ENCODE measurements at places on chromosomes 6 and 20. TPM values are rescaled to one million over a fixed set of nuclear protein-coding genes. Genes with fewer than 3 reads are reported as not detected.
A peak's percentile ranks its signal among the peaks of the same experiment; 100 is the strongest.

The KCNB1 gene
- 21.0 TPM for total RNA-seq

DNA sequence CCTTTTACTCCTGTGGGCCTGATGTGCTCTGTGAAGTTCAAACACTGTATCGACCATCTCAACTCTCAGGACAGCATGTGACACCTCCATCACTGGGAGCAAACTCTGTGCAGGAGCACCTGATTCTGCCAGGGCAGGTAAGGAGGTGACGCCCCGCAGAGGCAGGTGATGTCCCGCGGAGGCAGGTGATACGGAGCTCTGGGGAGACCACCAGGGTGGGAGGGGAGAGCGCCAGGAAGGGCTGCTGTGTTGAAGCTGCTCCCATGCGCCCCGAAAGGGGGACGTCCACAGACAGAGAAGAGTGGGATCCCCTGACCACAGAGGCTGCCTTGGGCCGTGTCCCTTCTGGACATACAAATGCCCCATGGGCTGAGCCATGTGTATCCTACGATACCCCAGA, 58.3 kb downstream of the DACT2 start:
- peak overlapping the region; percentile 94 for H3K27ac ChIP-seq
- DNase-seq = peak; percentile 27
- H3K4me1 ChIP-seq = peaks cover 13% of the 10 kb centered on the region

The PHACTR1 gene
- total RNA-seq = 17.4 TPM

DNA sequence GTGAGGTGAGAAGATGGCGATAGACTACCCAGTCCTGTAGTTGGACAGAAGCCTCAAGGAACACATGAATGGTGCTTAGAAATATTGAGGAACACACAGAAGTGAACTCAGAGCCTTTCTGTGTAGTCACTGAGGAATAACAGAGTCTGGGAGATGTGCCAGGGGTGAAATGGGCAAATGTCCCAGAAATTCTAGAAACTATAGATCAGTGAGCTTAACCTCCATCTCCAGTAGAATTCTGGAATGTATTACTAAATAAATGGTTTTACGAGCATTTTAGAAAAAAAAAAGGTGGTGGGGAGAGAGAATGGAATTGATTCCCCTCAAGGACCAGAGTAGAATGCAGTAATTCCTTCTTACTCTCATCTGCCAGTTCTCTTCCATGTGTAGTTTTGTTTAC, 380.0 kb downstream of the LMBRD1 start:
- no peak overlapping the region for H3K4me3 ChIP-seq
- H3K4me1 ChIP-seq = peaks cover 3% of the 10 kb centered on the region
- DNase-seq = no peak
- no peak overlapping the region for H3K27ac ChIP-seq

The ECHDC1 gene
- 62.5 TPM for total RNA-seq

DNA sequence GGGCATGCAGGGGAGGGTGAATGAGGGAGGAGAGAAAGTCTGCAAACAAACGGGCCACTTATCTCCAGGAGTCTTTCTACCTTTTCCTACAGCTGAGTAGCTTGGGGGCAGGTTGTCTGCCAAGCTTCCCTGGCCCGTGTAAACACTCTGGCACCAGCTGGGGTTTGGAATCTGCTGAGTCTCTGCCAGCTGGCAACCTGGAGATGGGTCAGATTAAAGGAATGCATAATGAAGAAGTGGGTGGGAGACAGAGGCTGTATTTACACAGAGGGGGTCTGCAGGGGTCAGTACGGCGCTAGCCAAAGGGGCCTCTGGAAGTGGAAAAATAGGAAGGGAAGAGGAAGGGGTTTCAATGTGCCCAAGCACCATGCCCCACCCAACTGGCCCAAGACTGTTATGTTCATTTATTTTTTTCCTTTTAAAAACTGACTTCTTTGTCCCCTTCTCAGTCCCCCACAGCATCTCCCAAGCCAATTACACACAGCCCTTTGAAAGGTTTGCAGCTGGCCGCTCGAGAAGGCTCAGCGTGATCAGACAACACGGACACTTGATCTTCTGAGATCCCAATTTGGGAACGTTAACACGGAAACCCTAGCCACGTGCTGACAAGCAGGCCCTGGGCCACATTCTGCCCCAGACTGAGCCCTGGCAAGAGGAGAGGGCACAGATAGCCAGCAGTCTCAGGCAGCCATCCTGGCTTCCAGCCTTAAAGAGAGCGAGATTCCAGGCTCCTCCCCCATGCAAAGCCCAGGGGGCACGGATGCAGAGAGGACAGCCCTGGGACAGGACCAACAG, 25.2 kb downstream of the TRAM2 start:
- DNase-seq = peak; percentile 83
- peak overlapping the region; percentile 58 for H3K27ac ChIP-seq
- peak overlapping the region; percentile 16 for H3K4me3 ChIP-seq
- H3K27me3 ChIP-seq = no peaks in the 10 kb centered on the region
- no peaks in the 10 kb centered on the region for H3K36me3 ChIP-seq

The CHD6 gene
- total RNA-seq = 84.6 TPM

The SUMO4 gene
- total RNA-seq = not detected

The LAMA2 gene
- 95.1 TPM for total RNA-seq

- H3K4me3 ChIP-seq = no peak overlapping the region
- no peaks in the 10 kb centered on the region for H3K27me3 ChIP-seq
- H3K36me3 ChIP-seq = no peaks in the 10 kb centered on the region
- no peaks in the 10 kb centered on the region for H3K4me1 ChIP-seq
These were observed 28.6 kb downstream of the SLC52A3 start for GRCh38 chr20:739736-740135.

GRCh38 chr6:56370561-56371211, 123.3 kb upstream of the COL21A1 start:
- H3K4me1 ChIP-seq = peaks cover 26% of the 10 kb centered on the region
- no peaks in the 10 kb centered on the region for H3K36me3 ChIP-seq
- no peak overlapping the region for H3K4me3 ChIP-seq
- H3K27me3 ChIP-seq = no peaks in the 10 kb centered on the region
- peak overlapping the region; percentile 84 for H3K27ac ChIP-seq
- no peak for DNase-seq

- no peaks in the 10 kb centered on the region for H3K36me3 ChIP-seq
- H3K4me1 ChIP-seq = no peaks in the 10 kb centered on the region
- H3K27me3 ChIP-seq = no peaks in the 10 kb centered on the region
- no peak overlapping the region for H3K4me3 ChIP-seq
- H3K27ac ChIP-seq = peak overlapping the region; percentile 12
These were observed 392.0 kb upstream of the SASH1 start for GRCh38 chr6:147950623-147950987.

GRCh38 chr6:20366082-20366830, 35.4 kb upstream of the E2F3 start:
- H3K27me3 ChIP-seq = no peaks in the 10 kb centered on the region
- DNase-seq = peak; percentile 23
- H3K27ac ChIP-seq = no peak overlapping the region
- no peak overlapping the region for H3K4me3 ChIP-seq
- H3K36me3 ChIP-seq = no peaks in the 10 kb centered on the region

The SNRNP48 gene
- 29.9 TPM for total RNA-seq

DNA sequence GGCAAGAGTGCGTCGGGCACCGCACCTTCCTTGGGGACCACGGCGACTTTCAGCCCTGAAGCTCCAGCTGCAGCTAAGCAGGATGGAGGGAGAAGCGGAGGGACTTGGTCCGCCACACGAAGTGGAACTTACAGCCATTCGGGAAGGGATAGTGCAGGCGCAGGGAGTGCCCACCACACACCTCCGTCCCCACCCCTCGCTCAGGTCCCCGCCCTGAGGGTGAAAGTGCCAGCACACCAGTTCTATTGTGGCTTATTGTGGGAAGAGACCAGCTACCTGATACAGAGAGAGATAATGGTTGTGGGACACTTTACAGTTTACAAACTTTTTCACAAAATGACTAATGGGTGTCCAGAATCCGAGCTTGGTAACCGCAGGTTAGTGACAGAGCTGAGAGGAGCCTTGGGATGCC, 76.1 kb downstream of the IRF4 start:
- no peak overlapping the region for H3K27ac ChIP-seq
- H3K4me3 ChIP-seq = no peak overlapping the region
- no peaks in the 10 kb centered on the region for H3K4me1 ChIP-seq
- H3K27me3 ChIP-seq = peaks cover 8% of the 10 kb centered on the region

The APCDD1L gene
- not detected for total RNA-seq

- H3K27me3 ChIP-seq = no peaks in the 10 kb centered on the region
- no peaks in the 10 kb centered on the region for H3K4me1 ChIP-seq
- DNase-seq = no peak
- no peak overlapping the region for H3K4me3 ChIP-seq
- H3K27ac ChIP-seq = no peak overlapping the region
- H3K36me3 ChIP-seq = no peaks in the 10 kb centered on the region
These were observed 59.8 kb downstream of the LAMP5 start for GRCh38 chr20:9574181-9574580.

DNA sequence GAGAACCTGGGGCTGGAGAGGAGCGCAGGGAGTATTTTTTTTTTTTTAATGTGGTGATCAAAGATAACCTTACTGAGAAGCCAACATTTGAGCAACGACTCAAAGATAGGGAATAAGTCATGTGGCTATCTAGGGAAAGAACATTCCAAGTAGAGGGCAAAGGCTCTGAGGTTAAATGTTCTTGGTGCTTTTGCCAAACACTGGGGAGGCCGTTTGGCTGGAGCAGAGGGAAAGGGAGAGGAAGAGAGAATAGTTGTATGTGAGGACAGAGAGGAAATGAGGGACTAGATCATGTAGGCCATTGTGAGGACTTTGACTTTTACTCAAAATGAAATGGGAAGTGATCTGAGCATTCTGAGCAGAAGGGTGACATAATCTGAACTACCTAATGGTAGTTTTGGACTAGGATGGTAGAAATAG, 27.8 kb downstream of the ACSS2 start:
- no peak overlapping the region for H3K4me3 ChIP-seq
- H3K27me3 ChIP-seq = no peaks in the 10 kb centered on the region
- H3K36me3 ChIP-seq = no peaks in the 10 kb centered on the region
- H3K4me1 ChIP-seq = peaks cover 42% of the 10 kb centered on the region
- DNase-seq = peak; percentile 28

- no peak for DNase-seq
- H3K36me3 ChIP-seq = no peaks in the 10 kb centered on the region
- no peak overlapping the region for H3K27ac ChIP-seq
- no peaks in the 10 kb centered on the region for H3K27me3 ChIP-seq
These were observed 363.3 kb downstream of the SMOC2 start for GRCh38 chr6:168804331-168804730.

The SIRPB2 gene
- total RNA-seq = 7.6 TPM

Measured in stomach (tissue), 19 donors.